ENCODE measurements at places on chromosomes 2 and 18. TPM values are rescaled to one million over a fixed set of nuclear protein-coding genes. Genes with fewer than 3 reads are reported as not detected.

Gene CABLES1
- total RNA-seq, result 2.8 TPM

Gene FHOD3
- total RNA-seq, result 33.0 TPM

Gene MTLN
- total RNA-seq, result 86.9 TPM

Gene PLEKHH2
- 26.0 TPM for total RNA-seq

Gene ESPNL
- 1.0 TPM for total RNA-seq

Gene CD8B
- total RNA-seq, result 1.0 TPM

DNA sequence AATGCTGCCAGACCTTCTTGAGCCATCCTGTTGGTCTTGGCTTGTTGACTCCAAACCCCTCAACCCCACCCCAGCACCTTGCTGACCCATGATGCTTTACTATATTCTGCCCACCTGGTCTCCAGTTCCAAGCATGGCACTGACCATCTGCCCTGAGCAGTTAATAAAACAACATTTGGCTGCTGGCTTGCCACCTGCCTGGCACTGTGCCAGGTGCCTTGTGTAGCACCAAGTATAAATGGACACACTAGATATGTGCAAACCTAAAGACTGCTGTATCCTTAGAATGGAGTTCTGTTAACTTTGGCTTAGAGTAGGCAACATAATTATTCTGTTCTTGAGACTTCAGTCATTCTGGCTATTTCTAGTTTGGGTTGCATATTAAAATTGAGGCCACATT, 91.4 kb downstream of the ACSL3 start:
- no peak for DNase-seq

DNA sequence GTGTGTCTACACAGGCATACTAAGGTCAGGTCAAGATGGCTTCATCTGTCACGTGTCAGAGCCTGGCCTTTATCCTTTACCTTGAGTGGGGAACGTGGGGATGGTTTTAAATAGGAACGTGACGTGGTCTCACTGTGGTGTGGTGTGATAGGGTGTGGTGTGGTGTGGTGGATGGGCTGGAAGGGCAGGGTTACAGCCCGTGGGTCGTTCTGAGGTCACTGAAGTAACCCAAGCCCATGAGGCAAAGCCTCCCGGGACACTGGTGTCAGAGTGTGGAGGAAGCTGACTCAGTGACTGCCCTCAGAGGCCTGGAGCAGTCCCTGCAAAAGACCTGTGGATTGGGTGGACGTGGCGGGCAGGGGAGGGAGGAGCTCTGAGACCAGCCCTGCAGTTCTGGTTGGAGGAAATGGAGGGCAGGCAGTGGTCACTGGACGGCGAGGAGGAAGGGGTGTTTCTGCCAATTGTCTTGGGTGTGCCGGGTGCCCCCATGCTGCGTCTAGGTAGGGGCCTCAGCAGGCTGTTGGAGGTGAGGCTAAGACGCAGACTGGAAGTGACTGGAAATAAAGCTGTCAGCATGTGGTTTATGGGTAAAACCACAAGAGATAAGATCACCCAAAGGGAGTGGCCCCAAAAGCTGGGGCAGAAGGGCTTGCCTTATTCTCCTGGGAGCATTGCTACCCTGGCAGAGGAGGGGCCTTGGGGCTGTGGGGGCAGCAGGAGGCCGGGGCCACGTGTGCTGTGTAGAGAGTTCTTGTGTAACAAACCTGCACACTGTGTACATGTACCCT, 84.8 kb downstream of the SH3RF3 start:
- DNase-seq, result no peak

DNA sequence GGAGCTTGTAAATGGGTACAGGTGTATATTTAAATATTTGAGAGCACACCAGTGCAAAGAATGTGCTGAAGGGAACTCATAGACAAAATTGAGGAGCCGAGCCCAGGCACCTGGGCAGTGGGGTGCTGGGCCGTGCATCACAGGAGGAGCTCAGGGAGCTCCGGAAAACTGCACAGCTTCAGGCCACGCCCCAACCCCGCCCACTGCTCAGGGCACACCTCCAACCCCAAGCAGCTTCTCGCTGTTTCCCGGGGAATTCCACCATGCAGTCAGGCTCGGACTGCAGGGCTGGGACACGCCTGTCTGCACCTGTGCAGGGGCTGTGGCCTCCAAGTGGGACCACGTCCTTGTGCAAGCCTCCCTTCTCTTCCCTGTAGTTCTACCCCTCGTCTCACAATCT, 243.0 kb downstream of the HDAC4 start:
- peak; percentile 46 for DNase-seq

DNA sequence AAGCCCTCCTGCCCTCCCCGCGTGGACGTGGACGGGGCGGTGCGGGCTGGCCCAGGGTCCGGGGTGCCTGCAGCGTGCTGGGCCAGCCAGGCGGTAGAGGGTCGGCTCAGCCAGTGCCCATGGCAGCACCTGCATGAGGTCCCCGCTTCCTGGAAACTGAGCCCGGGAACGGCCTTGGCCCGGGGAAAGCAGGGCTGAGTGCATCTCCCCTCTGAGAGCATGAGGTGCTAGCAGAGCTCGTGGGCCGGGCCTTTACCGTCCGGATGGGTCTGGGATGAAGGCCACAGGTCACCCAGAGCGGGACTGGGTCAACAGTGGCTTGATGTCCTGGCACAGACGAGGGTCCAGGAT, 39.8 kb downstream of the TSHZ1 start:
- DNase-seq, result no peak

- DNase-seq, result no peak
Observed at GRCh38 chr2:162747021-162747420, 91.5 kb downstream of the KCNH7 start.

- peak; percentile 91 for DNase-seq
Observed at GRCh38 chr2:111688482-111688881, 195.5 kb downstream of the ANAPC1 start.

GRCh38 chr2:112582314-112582746, 2.1 kb upstream of the CHCHD5 start:
- DNase-seq, result peak; percentile 83

- no peak for DNase-seq
Observed at GRCh38 chr2:16972276-16972675, 306.6 kb upstream of the CYRIA start.

- DNase-seq, result no peak
Observed at GRCh38 chr18:54675076-54675475, 84.0 kb downstream of the DYNAP start.

DNA sequence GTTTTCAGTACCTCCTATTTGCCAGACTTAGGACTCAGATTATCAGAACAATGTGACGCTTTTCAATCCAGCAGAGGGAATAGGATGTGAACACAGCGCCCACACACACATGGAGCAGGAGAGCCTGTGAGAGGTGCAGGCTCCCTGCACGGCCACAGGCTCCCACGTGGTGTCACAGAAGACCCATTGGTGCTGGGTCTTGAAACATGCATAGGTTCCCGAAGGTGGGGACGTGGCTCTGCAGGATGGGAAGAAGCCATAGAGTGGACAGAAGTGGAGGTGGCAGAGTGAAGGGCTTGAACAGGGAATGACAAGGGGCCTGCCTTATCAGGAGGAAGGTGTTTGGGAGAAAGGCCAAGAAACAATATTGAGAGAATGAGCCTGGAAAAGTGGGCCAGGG, 78.5 kb upstream of the BCL2L11 start:
- no peak for DNase-seq

DNA sequence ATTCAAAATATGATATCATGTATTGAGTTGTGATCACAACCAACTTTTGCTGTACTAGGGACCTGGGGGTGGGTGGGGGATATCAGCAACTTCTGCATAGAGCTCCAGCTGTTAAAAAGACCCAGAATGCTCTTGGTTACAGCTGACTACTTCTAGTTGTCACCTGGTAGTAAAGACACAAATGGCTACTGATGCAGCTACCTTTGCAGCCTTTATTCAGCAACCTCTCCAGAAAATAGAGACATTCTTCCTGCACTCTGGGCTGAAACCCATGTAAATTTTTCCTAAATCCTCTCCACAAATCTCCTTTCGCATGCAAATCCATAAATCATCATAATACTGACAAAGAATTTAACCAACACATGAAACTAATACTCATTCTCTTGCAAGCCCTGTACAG, 238.3 kb downstream of the TCF4 start:
- no peak for DNase-seq

DNA sequence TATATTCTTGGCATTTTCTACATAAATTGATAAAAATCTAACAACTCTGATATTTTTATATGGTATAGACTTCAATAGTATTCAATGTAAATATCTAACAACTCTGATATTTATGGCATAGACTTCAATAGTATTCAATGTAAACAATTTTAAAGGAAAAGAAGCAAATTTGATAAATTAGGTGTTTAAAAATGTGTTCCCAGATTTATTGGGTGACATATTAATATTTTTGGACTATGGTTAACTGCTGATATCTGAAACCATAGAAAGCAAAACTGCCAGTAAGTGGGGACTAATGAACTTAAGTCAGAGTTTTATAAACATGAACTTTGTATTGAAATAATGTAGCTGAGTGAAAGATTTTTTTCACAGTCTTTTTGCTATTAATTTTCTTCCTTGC, 1576.0 kb upstream of the DDX18 start:
- DNase-seq, result no peak

- DNase-seq, result no peak
Observed at GRCh38 chr2:158011055-158011771, 90.5 kb upstream of the UPP2 start.

- peak; percentile 25 for DNase-seq
Observed at GRCh38 chr18:2657788-2658458, 2.4 kb downstream of the SMCHD1 start.

DNA sequence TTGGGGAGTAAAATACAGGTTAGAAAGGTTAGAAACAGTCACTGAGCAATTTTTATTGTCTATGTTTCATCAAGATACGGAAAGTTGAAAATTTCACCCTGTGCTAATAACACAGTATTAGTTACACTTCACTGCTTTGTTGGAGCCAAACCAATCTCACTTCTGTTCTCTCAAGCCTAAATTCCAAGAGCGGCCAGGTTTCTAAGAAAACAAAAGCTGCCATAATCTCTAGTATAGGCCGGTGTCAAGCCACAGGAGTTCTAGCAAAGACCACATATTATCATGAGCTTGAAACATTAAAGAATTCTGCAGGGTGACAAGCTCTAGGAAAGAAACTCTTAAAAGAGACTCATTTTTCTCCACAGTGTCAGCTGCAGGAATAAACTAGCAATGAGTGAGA, 128.7 kb downstream of the TXNL1 start:
- no peak for DNase-seq

- DNase-seq, result no peak
Observed at GRCh38 chr2:226963528-226963927, 127.7 kb downstream of the RHBDD1 start.

DNA sequence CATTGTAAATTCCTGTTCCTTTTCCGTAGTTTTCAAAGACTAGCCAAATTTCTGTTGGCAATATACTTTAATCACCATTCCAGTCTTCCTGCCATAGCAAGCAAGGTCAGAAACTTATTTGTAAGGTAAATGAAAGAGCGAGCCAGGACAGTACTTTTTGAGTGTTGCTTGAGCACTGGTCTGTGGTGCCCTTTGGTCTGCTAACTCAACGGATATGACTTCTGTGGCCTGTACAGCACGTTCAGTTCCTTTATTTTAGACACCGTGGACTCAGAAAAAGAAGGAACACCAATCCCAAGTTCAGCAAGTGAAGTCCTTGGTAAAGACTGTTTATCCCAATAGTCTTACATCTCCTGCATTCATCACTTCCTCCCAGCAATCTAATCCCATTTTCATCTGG, 166.3 kb downstream of the MYO1B start:
- no peak for DNase-seq

DNA sequence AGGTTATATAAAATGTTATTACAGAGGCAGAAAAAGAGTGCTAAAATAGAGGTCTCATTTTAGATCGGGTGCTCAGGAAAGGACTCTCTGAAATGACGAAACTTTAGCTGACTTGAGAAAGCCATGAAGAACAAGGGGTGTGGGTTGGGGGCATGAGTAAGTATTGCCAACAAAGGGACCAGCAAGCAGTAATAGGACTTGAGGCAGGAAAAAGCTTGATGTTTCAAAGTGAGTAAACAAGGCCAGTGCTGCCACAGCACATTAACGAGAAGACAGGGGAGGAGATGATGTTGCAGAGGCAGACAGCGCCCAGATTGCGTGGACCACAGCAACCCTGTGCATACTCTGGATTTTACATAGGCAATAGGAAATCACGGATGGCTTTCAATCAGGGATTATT, 318.8 kb downstream of the ZEB2 start:
- no peak for DNase-seq

- DNase-seq, result peak; percentile 90
Observed at GRCh38 chr2:178860551-178860950, 53.3 kb upstream of the TTN start.

DNA sequence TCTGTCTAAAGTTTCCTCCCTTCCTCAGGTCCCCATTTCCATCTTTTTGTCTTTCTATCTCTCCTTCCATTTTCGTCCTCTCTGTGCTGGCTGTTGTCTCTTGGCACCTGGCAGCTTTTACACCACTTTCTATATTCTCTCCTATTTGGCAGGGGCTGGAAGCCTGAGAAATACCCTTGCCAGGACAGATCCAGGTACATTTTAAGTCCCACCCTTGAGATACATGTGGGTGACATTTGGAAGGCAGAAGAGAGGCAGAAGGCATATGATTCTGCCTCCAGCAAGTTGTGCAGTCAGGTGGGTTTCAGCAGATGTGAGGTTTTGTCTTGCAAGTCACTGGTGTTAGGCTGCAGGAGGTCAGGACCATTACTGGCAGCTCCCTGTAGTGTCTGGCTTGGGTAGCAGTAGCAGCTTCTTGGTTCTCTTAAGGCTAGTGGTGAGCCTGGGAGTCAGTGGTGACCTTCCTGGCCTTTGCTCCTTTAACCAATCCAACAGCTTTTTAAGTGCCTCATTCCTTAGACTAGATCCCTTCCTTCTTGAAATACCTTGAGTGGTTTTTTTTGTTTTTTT, 90.1 kb downstream of the CAPN13 start:
- DNase-seq, result no peak

- no peak for DNase-seq
Observed at GRCh38 chr2:10091182-10091888, 11.1 kb upstream of the CYS1 start.
